ENCODE measurements at places on chromosomes 12 and 14.

DNA sequence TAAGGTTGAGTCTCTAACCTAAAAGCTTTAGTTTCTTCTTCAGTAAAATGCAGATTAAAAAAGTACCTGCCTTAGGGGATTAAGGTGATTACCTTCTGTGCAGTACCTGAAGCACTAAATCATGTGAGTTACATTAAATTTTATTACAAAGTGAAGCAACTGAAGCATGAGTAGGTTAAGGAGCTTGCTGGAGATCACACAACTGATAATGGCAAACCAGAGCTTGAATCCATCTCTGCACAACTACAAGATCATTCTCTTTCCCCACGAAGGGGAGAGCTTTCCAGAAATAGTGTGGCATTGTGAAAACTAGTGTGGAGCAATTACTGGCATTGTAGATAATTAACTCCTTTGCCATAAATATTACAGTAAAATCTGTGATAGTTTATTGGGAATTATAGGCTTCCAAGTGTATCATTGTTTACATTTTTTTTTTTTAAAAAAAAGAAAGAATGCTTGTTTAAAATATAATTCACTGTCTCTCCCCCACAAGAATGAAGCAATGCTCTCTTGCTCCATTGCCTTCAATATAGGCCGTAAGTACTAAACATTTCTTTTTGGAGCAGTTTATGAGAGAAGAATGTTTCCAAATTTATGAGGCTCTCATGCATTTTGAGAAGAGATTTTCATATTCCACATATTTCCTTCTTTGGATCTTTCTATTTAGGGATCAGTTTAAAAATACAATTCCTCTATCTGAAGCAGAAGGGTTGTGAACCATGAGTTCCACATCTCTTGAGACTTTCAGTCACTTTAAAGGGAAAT lies 20.5 kb downstream of the SLC38A2 start:
- DNase-seq, result no peak

GRCh38 chr14:75389679-75390078 lies 38.1 kb upstream of the JDP2 start:
- no peak for DNase-seq

GRCh38 chr14:51860825-51861499 lies 550 bp downstream of the GNG2 start:
- DNase-seq, result peak; percentile 71

DNA sequence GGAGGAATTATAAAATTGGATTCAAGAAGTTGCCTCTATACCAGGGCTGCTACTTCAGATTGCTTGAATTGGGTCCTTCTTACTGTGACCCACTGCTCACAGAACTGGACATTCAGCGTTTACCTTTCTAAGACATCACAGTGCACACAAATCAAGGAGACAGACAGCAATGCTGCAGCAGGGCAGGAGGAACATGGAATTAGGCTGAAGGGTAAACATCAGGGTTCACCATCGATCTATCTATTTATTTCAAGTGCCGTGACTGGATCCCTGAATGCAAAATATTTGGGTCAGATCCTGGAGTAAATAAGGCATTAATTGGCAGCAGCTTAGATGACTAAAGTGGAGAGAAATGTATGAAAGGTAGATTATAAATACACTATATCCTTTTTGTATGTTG lies 76.9 kb upstream of the HMGA2 start:
- DNase-seq, result no peak

DNA sequence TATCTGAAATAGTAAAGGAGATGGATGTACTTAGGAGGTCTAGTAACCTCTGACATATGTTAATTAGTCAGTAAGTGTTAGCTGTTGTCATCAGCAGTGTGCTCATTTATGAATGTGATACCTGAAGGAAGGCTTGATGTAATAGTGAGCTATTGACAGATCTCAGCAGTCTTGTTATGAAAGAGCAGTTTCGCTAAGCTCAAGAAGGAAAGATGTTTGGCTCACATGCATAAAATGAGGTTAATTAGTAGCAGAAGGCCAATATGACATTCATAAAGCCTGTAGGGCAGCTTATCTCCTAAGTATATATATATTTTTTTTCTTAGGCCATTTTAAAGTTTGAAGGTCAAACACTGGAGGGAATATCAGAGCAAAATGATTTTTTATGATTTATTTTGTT lies 2.8 kb downstream of the FAM234B start:
- no peak for DNase-seq

- no peak for DNase-seq
These were observed 13.7 kb downstream of the TRIM9 start for GRCh38 chr14:51081209-51081608.

DNA sequence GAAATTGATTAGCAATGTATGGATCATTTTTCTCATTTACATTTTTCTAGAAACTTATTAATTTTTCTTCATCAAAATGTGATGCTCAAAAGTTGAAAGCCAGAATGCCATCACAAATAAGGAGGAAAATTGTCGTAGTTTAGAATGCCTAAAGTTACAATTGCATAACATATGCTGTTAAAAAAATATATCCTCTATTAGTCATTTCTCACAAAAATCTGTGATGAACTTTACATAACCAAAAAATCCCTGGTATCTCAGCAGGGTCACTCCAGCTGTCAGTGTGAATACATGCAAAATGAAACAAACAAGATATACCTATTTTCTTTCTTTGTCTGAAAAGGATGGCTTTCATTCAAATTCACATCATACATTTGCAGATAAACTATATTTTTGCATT lies 358.9 kb downstream of the PAWR start:
- DNase-seq, result no peak

- no peak for DNase-seq
These were observed 56.0 kb downstream of the FBRSL1 start for GRCh38 chr12:132545955-132546354.

GRCh38 chr12:101051151-101051550 lies 158.9 kb downstream of the SLC5A8 start:
- no peak for DNase-seq

Measured in CD4-positive, alpha-beta T cell treated with Interleukin-2 at 100 ng/mL for 4 hours (primary cell).